ENCODE measurements at places on chromosomes 12 and 14.

GRCh38 chr12:118541071-118541470 lies 164.7 kb downstream of the SUDS3 start:
- DNase-seq: no peak

- no peak for DNase-seq
Measured at GRCh38 chr14:21669284-21669683, 4.3 kb downstream of the OR4E1 start.

DNA sequence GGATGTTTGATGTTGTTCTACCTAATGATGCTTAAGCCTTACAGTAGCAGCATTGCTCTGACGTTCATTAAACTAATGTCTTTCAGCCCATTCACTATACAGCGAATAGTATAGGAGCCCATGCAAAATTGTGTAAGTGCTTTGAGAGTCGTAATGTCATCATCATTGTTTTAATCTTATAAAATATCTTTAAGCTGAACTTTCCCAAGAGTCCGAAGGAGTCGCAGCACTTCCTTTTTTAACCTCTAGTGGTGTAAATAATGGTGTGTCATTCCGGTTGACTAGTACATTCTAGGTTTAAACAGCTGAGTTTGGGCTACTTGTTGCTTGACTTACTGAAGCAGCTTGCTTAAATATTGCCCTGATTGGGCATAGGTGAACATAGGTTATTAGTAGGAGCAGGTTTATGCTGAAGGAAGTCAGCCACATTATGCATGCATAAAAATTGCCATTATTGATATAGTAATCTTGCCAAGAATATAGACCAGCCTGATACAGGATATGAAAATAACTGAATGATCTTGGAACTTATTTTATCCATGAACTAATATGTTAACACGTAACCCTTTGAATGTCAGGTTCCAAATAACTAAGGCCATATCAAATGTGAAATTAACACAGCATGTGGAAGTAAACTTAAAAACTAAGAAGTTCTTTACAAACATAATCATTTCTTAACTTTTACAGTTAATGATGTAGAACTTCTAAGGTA lies 2.6 kb downstream of the WNK1 start:
- no peak for DNase-seq

DNA sequence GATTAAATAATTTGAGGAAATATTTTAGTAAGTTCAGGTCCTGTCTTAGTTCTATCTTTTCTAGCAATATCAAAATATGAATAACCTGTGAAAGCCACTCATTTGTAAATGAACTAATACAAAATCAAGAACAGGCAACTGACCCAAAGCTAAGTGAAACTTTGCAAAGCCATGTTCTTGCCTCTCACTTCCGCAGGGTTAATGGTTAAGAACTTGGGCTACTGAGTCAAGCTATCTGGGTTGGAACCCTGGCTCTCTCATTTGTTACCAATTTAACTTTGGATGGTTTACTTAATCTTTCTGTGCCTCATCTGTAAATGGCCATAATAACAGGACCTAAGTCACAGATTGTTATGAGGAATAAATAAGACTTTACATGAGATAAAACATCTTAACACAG lies 2.8 kb downstream of the KIF21A start:
- no peak for DNase-seq

- DNase-seq: no peak
Measured at GRCh38 chr12:67339530-67339929, 70.4 kb downstream of the CAND1 start.

- no peak for DNase-seq
Measured at GRCh38 chr14:51482102-51482501, 169.6 kb upstream of the FRMD6 start.

DNA sequence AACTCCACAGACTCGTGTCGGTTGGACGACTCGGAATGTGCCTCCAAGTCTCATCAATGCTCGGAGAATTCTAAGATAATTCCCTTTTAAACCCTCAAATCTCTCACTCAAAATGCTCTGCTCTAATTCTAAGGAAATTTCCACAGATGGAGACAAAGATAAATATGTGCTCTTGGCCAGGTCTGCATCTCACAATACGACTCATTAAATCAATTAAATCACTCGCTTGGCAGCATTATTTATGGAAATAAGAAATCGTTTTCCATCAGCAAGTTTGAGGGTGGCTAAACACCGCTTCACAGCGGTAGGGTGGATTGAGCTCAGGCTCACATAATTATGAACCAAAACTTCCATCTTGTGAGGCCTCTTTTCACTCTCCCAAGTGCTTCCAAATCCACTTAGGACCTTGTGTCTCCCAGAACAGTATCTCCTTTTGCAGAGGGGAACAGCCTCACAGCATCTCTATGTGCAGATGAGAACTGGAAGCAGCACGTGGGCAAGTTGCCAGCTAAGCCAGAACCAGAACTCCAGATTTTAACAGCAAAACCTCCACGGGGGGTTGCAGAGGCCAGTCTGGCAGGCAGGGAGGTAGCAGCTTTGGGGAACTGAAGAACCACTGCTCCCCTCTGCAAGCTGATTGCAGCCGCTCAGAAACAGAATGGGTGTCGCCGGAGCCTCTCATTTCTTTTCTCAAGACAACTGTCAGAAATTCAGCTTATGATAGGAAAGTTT lies 43.8 kb downstream of the RIMBP2 start:
- DNase-seq: no peak

GRCh38 chr12:33596061-33596460 lies 156.4 kb upstream of the SYT10 start:
- no peak for DNase-seq

GRCh38 chr12:32024884-32025592 lies 65.8 kb downstream of the RESF1 start:
- DNase-seq: no peak

DNA sequence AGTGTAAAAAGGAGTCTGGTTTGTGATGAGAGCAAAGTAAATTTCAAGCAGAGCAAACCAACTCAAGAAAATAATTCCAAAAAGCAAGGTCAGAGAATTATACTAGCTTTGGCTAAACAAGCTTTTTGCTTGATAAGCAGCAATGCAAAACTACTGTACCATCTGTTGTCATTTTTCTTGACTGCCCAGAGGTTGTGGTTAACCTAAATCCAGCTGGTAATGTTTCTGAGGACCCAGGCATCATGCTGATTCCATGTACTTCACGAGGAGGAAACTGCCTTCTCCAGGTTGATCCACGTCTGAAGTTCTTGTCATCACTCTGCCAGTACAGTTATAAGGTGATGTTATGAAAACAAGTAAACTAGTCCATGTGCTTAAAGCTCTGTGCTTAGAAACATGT lies 185.2 kb downstream of the ACSS3 start:
- no peak for DNase-seq

- no peak for DNase-seq
Measured at GRCh38 chr14:21109377-21110138, 8.7 kb downstream of the TMEM253 start.

- DNase-seq: no peak
Measured at GRCh38 chr12:89663577-89664357, 44.9 kb downstream of the ATP2B1 start.

GRCh38 chr12:6978611-6979011 lies 7.9 kb downstream of the EMG1 start:
- no peak for DNase-seq

DNA sequence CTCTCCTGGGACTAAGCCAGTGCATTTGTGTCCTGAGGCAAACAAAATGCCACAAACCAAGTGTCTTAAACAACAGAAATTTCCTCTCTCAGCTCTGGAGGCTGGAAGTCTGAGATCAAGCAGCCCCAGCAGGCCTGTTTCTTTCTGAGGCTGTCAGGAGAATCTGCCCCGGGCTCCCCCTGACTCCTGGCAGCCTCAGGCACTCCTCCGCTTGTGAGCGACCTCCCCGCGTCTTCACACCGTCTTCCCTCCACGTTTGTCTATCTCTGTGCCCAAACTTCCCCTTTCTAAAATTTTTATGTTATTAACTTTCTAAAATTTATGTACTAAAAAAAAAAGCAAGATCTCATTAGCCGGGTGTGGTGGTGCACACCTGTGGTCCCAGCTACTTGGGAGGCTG lies 59.7 kb downstream of the RIMBP2 start:
- DNase-seq: no peak

DNA sequence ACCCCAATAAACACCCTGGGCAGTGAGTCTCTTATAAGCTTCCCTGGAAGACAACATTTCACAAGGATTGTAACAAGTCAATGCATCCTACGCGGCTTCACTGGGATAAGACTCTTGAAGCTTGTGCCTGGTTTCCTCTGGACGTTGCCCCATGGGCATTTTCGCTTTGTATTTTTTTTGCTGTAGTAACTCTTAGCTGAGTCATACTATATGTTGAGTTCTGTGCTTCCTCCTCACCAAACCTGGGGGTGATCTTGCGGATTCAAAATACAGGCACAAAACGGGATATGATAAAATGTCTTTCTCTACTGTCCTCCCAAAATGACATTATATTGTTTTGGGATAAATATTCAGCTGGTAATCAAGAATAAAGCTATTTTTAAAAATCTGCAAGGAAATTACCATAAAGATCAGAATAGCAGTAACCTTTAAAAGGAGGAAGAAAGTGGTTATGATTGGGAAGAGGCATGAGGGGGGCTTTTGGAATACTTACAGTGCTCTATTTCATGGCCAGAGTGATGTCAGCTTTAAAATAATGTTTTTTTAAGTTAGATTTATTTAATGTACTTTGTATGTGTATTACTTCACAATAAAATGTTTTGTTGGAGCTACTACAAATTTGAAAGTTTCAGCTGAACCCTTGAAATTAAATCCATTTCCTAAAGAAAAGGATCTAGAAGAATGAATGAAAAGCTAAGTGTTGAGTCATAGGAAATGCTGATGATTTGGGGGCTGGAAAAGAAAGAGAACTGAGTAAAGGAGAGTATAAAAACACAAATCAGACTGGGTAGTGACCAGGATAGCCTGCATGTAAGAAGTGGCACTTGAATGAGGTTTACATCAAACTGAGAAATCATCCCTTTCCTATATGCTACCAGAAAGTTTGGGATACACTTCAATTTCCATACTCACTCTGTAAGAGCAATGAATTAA lies 14.7 kb downstream of the BTBD7 start:
- DNase-seq: no peak

DNA sequence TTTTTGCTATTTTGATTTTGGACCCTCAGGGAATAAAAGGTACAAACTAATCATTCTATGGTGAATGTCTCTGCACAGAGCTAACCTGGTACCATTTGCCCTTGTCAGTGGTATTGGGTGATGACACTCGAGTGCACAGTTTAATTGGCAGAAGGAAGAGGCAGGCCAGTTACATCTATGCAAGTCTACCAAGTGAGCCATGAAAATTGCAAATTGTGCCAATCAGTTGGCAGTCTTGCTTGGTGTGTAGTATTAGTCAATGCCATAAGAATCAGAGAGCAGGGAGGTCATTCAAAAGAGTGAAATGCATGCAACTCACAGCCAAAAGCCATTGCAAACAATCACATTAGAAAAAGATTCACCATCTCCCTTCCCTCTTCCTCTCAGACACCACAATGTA lies 479.6 kb downstream of the ADAMTS20 start:
- no peak for DNase-seq

GRCh38 chr14:84891404-84891803 lies 638.5 kb upstream of the FLRT2 start:
- DNase-seq: no peak

GRCh38 chr14:93926873-93927799 lies at the start of gene FAM181A:
FAM181A (plus strand) TSS chr14:93927344; CDS start chr14:93928286, 942 bp downstream.
- DNase-seq: no peak

DNA sequence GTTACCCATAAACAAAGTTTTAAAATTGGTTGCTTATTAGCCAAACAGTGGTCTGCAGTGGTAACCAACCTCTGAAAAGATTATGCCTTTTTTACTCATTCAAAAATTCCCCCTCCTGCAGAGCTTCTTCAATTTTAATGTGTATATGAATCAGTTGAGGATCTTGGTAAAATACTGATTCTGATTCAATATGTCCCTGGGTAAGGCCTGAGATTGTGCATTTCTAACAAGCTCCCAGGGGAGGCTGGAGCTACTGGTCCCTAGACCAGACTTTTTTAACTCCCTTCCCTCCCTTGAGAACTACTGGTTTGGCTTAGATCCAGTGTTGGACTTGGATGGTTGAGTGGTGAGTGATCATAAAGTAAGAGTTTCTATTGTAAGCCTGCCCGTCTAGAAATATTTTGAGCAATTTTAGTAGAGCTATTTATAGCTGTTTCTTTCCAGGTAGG lies 90.2 kb downstream of the FUT8 start:
- no peak for DNase-seq

- peak; percentile 73 for DNase-seq
Measured at GRCh38 chr12:106774005-106774807, at the start of gene RIC8B. RIC8B (plus strand) TSS chr12:106774682; CDS start chr12:106774746, 64 bp downstream.

- no peak for DNase-seq
Measured at GRCh38 chr12:25382311-25383106, 131.8 kb upstream of the KRAS start.

- no peak for DNase-seq
Measured at GRCh38 chr14:77299771-77300170, 20.9 kb downstream of the POMT2 start.

DNA sequence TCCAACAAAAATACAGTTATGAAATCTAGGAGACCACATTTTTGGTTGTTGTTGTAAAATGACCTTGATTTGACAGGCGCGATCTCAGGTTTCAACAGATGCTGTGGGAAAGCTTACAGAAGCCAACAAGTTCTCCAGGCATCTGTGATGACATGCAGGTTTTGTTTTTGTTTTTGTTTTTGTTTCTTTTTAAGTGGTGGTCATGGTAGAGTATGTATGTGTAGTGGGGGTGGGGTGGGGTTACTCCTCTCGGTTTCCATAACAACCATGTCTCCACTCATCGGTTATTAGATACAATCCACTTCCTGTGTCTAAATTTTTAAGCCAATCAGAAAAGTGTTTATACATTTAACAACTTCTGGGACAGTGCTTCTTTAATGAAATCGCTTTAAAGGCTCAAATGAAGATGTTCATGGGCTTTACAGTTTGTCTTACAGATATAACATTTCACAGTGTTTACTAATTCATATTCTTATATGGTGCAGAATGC lies 199.9 kb upstream of the FOXN3 start:
- DNase-seq: peak; percentile 15

DNA sequence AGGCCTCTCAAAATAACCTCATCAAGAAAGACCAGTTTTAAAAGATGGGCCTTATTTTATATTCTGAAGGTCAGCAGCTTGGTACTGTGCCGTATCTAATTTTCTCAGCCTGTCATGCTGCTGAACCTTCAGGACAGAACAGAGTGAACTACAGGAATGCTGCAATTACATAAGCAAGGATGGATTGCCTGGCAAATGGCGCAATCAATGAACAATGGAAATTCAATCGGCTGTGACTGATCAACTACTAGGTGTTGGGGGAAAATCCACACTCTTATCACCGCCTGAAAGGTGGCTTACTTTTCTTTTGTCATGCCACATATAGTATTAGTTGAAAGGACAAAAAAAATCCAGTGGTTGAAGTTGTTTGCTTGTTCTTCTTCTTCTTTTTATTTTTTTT lies 8.5 kb downstream of the ACSS3 start:
- DNase-seq: no peak

DNA sequence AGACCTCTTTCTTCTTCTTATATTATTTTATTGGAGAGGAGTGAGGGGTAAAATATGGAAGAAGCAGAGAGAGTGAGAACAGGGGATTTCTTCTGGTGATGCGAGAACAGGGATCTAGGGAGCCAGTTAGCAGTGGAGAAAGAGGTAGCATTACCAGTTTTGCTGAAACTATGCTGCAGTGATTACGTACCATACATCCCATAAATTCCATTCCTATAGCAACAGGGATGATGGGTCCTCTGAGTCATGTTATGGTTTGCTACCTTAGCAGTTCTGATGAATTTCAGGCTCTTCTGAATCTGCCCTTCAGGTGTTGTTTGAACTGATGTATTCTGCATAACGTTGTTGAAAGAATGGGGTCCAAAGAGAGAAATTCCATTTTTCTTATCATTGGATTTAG lies 625.4 kb upstream of the LRFN5 start:
- DNase-seq: no peak
